T1000 (cell line): ENCODE measurements at places on chromosomes 7 and 10.

GRCh38 chr7:42254217-42254616 is 17.2 kb upstream of the GLI3 start:
- no peak for DNase-seq

DNA sequence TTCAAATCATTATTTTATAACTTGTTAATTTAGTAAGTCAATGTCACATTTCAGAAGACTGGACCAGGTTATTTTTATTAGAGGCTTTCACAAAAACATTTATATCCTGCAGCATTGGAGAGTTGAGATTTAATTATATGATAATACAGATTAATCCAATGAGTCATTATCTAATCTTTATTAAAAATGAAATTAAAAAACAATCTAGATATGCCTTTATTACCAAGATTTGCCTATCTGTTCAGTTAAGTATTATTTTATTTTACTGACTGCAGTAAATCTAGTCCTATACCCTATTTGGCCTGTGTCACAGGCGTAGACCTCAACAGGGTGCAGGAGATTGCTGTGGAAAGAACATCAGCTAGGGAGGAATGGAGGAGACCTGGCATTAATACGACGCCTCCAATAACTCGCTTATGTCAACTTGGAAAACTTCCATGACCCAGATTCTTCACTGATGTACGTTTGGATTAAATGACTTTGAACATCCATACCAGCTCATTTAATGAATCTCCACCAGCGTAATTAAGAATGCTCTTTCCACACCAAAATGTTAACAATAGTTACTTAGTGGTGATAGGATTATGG is 18.2 kb downstream of the PAXIP1 start:
- DNase-seq: no peak

- DNase-seq: no peak
These were observed 14.5 kb upstream of the VCL start for GRCh38 chr10:73983096-73984047.

GRCh38 chr7:71144963-71145362 is 13.0 kb downstream of the GALNT17 start:
- no peak for DNase-seq

- no peak for DNase-seq
These were observed 133.3 kb upstream of the PODXL start for GRCh38 chr7:131689662-131690234.

DNA sequence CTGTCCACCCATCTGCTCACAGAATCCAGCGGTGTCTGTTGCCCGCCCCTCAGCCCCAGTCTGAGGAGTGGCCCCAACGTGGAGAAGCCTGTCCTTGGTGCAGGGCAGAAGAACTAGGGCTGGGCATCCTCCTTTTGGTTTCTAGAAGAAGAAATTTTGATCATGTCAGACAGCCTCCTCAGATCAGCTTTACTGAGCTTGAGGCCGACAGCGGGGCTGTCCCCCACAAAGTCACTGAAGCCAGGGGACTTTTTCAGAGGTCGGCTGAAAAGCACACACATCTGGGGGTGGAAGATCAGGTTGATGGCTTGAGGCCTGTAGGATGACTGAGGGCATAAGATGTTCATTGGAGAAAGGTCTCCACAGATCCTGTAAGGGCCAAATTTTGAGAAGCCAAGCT is 767.9 kb downstream of the GRID1 start:
- no peak for DNase-seq

DNA sequence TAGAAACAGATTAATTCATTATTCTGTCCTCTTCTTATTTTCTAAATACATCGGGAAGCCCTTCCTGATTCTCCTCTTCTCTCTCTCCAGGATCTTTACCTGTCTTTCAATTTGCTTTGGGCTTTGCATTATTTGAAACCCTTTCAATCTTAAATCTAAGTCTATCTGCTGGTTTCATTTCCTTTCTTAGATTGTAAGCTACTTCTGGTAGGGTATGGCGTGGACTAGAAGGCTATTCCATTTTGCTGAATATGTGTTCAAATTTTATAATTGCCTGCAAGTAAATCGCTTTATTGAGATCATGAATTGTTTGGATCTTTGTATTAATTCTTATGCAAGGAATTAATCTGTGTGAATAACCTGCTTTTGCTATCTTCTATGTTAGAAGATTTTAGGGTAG is 11.1 kb downstream of the STAM start:
- DNase-seq: no peak

DNA sequence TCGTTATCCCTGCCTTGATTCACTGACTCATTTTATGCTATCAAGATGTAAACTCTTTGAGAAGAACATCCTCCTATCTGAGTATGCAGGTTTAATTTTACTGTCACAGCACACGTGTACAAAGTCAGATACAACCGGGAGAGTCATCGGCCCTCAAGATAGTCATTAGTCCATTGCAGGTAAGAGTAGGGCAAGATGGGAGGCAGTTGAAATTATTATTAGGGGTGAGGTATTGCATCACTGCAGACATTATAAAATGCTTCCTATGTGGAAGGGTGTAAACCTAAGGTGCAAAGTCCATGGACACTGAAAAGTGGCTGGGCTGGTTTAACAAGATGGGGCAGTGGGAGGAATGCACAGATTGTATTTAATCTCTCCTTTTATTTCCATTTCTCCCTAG is 113.7 kb downstream of the ARL4A start:
- DNase-seq: no peak

GRCh38 chr10:88165849-88166271 is 302.4 kb downstream of the PTEN start:
- DNase-seq: no peak

GRCh38 chr10:119161680-119162451 is 3.6 kb downstream of the SFXN4 start:
- no peak for DNase-seq

GRCh38 chr10:49298983-49299815 is at the start of gene C10orf71:
Gene C10orf71, plus strand, starts transcription at chr10:49299170. Its CDS starts 23,376 bp downstream, at chr10:49322546.
- no peak for DNase-seq

DNA sequence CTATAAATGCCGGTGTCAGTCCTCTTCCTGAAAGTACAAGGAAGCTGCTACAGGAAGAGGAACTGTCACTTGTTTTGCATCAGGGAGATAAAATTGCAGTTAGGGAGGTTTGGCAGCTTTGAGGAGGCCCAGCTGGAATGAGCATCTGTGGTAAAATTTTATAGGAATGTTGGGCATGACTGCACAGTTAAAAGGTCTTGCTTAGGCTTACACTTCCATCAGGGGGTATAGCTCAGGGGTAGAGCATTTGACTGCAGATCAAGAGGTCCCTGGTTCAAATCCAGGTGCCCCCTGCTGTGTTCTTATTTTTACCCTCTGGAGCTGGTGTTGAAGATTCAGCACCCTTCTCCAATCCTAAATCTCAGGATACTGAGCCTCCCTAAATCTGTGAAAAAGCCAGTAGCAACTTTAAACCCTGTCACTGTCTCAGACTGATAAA is 65.9 kb downstream of the ZNF467 start:
- DNase-seq: no peak

DNA sequence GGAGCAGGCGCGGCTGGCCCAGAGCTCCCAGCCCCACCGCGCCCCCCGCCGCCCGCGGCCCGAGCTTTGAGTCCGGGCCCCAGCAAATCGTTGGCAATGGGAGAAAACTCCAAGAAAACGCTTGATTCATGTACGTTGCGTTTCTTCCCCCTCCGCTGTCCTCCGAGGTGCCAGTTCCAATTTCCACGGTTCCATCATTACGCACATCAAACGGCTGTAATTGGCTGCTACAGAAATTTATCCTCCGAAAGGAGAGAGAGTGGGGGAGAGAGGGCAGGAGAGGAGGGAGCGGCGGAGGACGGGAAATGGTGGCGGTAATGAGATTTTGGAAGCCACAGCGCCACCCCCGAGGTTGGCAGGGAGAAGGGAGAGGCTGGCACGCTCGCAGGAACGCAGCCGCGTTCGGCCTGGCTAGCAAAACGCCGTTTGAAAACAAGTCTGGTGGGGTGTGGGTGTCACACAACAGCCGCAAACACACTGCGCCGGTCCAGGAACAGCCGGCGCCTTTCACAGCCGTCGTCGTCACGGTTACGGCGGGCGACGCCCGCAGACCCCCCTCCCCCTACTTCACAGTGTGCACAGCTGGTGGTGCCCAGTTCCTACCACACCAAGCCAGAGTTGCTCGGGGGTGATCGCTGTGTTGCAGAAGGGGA is 57.5 kb downstream of the UNCX start:
- DNase-seq: no peak

DNA sequence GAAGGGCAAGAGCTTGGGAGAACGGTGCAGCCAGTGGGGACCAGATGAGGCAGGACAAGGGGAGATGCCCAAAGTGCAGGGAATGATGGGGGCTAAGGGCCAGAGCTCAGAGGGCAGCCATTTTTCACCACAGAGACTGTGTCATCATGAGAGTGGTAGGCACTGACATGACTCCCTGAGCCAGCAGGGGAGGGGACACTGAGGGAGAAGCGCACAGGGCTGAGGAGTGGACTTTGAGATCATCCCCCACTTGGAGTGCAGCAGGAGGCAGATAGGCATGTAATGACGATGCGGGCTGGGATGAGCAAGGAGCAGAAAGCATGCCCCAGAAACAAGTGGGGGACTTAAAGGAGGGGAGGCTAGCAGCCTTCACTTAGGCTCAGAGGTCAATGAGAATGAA is 5.2 kb upstream of the SMKR1 start:
- no peak for DNase-seq

- DNase-seq: no peak
These were observed 34.2 kb downstream of the HK1 start for GRCh38 chr10:69312528-69312927.

DNA sequence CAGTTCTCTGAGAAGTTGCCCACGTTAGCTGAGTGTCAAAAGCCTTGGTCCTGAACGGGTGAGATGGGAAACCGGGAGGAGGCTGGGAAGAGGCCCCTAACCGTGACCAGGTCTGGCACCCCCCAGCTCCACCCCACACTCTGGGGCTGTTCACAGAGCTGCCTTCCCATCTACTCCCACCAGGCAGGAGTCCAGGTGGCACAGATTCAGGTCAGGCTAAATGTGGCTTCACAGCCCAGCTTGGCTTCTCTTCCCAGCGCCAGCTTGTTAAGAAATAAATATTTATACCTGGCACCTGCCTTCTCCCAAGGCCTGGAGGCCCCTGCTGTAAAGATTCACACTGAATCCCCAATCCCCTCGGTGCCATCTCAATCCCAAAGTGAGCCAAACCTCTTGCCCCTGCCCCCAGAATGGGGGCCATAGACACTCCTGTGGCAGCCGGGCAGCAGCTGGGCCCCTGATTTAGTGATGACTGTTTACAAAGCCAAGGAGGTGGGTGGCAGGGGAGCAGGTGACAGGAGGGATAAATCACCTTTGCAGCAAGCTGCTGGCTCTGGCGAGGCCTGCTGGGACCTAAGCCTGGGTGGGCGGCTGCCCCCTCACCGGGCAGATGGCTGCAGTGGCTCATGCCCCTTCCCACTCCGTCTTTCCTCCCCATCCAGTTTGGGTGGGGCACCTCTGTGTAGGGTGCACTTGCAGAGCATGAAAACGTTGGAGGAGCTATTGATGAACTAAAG is 72.5 kb downstream of the GOLGA7B start:
- no peak for DNase-seq

DNA sequence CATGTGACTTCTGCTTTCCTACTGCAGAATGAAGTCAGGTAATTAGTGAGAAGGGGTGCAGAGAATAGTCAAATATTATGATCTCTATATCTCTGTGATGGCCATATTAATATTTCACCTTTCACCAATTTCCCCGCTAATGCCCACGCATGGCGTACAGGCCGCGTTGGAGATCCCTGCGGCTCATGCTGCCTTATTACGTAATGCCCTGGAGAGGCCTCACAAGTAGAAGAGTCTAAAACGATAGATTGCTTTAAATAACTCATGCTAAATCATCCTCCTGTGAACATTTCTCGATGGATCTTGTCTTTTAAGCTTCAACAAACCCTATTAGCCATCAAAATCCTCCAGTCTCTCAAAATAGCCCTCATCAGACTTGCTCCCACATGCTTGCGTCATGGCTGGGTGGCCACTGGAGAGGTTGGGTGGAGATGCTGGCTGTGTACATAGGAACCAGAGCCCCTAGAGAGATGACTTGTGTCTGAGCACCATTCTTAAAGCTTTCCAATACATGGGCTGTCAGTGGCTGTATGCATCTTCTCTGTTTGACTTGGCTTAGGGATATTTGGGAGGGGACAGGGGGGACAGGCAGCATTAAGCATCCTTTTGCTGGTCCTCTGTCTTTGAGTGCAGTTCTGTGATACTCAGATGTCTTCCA is 79.5 kb upstream of the INSYN2A start:
- DNase-seq: no peak

DNA sequence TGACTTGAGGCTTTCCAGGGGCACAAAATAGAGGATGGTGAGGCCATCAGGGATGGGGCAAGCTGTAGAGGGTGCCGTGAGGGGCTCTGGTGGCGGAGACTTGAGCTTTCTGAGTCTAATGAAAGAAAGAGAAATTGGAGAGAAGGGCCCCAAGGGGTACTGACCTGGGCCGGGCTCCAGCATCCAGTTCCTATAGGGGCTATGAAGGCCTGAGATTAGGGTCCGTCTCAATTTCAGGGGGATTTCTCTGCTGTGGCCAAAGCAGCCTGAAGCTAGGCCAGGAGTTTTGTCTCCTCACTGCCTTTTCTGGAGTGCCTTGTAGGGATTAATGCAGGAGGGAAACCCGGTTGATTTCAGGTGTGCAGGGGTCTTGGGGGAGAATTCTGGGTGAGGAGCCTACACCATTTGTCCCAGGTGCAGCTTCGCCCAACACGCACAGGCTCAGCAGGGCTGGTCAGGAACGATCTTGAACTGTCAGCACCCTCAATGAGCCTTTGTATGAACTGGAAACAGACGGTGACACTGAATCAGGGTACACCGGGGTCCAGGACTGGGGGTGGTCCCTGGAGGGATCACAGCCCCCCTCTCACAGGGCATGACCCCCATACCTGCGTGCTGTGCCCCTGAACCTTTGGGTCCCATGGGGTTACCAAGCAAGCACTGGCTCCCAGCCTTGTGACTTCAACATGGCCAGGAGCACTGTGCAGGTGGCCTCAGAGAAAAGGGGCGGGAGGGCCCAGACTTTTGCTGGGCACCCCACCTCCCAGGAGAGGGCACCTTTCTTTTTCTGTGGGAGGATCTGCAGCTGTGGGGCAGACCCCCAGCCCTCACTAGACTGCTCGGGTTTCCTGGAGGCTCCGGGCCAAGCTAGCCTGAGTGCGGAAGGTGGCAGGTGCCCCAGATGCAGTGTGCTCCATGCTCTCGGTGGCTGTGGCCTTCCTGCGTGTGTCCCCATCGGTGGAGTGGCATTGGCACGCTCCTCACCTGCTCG is 122.9 kb upstream of the RET start:
- no peak for DNase-seq

DNA sequence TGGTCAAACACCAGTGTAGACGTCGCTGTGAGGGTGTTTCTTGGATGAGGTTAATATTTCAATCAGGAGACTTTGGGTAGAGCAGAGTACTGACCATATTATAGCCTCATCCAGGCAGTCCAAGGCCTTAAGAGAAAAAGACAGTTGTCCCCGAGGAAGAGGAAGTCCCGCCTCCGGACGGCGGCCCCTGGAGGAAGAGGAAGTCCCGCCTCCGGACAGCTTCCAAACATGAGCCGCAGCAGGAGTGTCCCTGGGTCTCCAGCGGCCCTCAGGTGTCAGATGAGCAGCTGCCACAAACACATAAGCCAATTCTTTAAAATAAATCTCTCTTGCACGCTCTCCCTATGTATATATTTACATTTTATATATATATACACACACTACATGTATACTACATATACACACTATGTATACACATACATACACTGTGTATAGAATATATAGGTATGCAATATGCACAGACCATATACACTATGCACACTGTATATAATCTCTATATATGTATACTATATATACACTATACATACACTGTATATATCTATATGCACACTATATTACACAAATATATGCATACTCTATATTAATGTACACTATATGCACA is 37.5 kb downstream of the PWWP2B start:
- DNase-seq: no peak
